ENCODE measurements at places on chromosomes 3 and 15.

DNA sequence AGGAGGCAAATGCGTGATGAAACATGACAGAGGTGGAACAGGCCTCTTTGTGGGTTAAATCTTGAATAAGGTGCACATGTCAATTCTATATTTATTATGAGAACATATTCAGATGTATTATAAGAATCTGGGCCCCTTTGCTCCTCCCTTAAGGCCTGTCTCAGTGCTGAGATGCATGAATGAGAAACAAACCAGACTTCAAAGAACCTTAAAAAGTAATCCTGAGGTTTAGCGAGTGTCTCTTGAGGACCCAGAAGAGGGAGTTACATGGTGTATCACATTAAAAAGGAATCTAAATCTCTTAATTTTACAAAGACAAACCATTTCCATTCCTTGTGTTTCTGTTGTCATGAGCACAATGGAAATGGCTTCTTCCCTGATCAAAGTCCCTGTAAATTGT lies 170.9 kb upstream of the TBC1D5 start:
- DNase-seq, result no peak

DNA sequence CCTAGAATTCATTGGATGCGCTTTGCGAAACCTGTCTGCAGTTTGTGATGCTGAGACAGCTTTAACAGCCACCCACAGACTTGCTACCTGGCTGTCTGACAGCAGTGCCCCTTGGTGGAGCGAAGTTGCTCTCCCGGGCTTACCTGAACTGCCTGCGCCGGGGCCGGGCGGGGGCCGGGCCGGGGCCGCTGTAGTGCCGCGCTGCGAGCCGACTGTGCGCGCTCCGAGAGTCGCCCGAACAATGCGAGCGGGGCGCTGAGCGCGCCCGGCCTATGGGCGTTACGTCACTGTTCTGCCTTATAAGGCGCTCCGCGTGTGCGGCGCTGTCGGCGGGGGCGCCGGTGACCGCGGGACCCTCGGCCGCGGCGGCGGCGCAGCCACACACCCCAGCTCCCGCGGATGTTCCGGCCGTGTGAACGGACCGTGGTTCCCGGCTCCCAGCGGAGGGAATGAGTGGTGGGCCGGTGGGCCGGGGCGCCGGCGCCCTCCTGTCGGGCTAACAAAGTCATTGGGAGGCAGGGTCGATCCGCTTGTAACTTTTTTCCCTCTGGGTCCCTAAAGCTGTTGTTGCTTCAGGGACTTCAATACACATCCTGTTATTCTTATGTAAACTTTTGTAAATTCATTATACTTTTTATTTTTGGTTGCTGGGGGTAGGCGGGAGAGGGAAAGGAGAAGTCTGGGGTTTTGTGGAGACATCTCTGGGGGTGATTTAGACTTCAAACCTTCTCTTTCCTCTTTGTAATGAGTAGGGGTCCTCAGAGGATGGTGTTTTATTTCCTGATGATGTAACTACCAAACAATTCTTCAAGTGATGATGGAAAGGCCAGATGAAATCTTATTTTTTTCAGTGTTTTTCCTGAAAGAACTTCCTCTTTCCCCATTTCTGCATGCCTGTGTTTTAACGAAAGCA lies 58.5 kb downstream of the CMSS1 start:
- no peak for DNase-seq

DNA sequence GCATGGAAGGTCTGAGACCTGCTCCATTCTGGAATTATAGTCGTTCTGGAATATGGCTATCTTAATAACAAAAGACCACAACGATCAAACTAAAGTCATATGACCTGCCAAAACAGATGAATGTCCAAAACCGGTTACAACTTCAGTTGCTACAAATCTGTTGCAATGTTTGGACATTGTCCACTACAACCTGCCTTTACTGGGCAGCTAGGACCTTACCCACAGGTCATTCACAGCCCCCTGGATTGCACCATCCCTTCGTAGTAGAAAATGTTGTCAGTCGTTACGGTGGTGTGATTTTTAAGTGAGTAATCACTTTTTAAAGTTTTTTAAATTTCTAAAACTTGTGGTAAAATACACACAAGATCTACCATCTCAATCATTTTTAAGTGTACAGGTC lies 22.5 kb upstream of the SRGAP3 start:
- no peak for DNase-seq

DNA sequence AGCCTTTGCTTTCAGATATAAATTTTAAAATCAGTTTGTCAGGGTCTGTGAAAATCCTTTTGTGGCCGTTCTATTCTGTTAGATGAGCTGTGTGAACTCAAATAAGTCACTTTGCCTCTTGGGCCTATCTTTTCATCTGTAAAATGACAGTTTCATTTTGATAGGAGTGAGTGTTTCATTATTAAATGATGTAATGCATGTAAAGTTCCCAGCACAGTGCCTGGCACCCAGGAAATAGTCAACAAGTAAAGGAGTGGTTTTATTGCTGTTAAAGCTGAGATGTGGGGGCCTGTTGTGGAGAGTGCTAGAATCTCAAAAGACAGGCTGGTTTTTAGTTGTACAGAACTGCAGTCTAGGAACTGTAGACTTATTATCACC lies 394.5 kb upstream of the CFAP20DC start:
- no peak for DNase-seq

- DNase-seq, result no peak
Measured at GRCh38 chr15:59237119-59237855, 30.6 kb downstream of the LDHAL6B start.

GRCh38 chr15:75840659-75841058 lies 2.6 kb upstream of the UBE2Q2 start:
- no peak for DNase-seq

DNA sequence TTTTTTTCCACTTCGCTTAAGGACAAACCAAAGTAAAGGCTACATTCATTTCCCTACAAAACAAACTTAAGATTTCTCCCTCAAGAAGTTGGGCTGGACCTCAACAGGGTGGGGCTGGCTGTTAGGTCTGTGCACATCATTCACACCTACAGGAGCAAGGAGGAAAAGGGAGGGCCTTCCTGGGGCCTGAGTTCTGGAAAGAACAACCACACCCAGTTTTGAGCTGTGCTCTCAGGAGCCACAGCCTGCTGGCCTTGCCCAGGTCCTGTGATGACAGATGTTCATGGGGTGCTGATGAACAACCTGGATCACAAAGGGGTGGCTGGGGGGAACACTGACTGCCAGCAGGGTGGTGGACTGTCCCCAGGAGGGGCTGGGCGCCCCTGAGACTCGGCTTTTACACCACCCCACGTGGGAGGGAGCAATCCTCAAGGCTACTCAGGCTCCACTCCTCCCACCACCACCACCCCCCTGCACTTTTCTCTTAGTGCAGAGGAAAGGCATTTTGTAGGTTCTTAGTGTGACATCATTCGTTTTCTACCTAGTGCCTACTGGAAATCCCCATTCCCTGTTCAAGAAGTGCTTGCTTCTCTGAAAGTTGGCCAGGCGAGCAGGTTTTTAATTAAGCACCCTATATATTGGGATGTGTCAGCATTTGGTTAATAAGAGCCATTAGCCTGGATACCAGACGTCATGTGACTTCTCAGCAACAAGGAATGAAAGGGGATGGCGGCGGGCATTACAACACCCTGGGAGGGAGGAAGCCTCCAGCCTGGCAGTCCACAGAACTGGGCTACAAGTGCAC lies 35.7 kb downstream of the CCNB2 start:
- no peak for DNase-seq

GRCh38 chr3:52094571-52095485 lies 38.5 kb upstream of the DUSP7 start:
- DNase-seq, result no peak

GRCh38 chr3:4730719-4731118 lies 237.6 kb downstream of the ITPR1 start:
- no peak for DNase-seq

- no peak for DNase-seq
Measured at GRCh38 chr3:58672451-58672850, 5.9 kb upstream of the FAM3D start.

- DNase-seq, result no peak
Measured at GRCh38 chr3:181609030-181609767, 102.5 kb upstream of the SOX2 start.

DNA sequence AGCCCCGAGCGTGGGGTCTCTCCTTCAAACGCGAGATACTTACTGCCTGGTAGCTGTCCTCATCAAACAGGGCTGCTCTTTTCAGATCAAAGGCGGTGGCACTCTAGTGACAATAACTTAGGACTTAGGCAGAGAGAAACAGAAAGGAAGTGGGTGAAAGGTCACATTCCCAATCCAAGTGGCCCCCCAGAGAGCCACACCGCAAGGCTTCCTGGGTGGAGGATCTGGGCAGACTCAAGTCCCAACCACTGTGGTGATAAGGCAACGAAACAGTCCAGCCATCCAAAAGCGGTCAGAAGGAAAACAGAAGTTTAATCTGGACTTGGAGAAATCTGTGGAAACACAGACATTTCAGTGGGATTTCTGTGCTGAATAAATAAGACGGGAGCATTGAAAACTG lies 227.2 kb downstream of the ADAMTS17 start:
- DNase-seq, result no peak

- no peak for DNase-seq
Measured at GRCh38 chr15:53527996-53528395, 231.5 kb downstream of the WDR72 start.

DNA sequence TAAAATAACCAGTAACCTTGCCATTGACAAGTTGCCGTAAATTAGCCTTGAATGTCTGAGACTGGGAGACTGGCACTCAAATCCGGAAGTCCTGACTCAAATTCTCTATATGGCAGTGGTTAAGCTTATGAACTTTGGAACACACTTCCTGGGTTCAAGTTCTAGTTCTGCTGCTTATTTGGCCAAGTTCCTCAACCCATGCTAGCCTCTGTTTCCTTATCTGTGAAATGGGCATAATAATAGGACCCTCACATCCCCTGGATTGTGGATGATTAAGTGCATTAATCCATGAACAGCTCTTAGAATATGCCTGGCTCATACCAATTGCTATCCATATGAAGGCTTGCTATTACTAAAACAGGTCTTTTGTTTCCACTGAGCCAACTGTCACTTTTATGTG lies 311.5 kb downstream of the EDEM1 start:
- DNase-seq, result no peak

DNA sequence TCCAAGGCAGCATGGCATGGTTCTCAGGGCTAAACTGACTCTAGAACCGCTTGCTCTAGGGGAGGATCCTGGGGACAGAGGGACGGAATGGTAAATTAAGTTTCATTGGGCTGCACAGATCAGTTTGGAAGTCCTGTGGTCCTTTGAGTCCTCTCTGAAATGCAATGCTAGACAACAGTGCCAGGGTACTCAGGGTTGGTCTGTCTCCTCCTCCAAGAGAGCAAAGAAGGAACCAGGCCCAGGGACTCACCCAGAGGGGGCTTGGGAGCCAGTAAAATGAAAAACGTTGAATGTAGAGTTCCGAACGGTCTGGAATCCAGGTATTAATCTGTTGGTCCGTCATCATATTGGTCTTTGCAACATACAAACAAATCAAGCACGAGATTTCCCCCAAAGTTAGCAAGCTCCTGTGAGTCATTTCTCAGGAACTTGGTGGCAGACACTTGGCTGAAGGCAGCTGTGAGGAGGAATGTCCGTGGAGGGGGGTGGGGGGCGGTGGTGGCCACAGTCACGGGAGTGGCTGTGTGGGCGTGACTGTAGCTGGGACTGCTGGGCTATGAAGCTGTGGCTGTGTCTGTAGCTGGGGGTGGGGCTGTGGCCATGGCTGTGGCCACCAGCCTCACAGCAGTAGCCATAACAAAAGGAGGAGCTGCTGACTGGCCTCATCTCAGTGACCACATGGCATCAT lies 361.0 kb downstream of the SHQ1 start:
- DNase-seq, result no peak

DNA sequence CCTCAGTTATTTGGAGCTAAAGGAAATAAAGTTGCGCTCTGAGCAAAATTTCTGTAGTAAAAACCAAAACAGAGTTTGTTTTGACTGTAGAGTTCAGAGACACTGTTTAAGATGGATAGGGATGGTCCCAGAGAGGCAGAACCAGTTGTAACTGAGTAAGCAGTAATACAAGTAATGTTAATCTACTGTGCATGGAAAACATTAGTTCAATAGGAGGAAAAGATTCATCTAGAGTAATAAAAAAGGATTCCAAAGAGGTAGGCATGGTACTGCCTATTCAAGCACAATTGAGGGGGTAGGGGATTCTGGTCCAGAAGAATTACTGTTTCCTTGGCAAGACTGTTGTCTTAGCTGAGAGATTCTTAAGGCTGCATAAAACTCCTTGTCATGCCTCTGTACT lies 77.4 kb downstream of the RASA2 start:
- DNase-seq, result no peak

DNA sequence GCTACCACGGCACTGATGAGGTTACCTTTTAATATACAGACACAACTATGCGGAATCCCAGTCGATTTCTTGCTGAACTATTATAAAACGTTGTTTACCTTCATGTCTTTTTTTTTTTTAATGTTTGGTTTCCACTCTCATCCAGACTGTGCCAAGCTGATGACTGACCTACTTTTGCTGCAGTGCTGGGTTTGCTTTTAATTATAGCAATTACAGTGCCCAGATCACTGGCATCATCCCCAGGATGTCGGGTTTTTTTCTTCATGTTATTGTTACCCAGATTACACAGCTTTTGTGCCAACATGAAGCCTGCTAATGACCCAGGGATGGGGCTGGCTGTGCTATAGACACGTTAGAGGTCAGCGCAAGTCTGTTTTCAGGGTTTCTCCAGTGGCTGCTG lies 294.0 kb upstream of the ATP10A start:
- no peak for DNase-seq

DNA sequence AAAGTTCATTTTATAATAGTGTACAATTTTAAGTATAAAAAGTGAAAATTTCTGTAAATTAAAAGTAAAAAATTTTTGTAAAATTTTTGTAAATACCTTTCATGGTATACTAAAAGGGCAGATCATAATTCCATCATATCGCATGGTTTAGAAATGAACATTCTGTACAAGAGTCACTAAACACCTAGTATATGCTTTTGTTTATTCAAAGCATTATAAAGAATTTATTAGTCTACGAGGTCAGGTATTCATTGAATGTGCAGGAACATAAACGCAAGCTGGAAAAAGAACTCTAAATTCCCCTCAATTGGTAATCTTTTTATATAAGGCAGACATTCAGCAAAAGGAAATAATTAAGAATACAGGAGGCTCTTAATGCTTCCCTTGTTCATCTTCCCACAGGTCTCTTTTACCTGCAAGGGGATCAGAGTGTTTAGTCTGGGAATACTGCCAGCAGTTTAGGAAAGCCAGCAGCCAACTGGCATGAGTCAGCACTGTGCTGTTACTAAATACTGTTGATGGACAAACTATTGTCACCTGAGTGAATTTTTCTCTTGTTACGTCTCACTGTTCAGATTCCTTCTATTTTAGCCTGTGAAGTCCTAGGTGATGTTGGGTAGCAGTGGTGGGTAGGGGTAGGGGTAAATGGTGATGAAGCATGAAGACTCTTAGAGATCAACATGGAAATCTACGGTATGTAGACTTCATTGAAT lies 70.1 kb downstream of the UQCC5 start:
- no peak for DNase-seq

GRCh38 chr15:55673287-55673686 lies 69.7 kb downstream of the PRTG start:
- no peak for DNase-seq

- peak; percentile 14 for DNase-seq
Measured at GRCh38 chr3:149771652-149772271, 19.5 kb upstream of the COMMD2 start.

- no peak for DNase-seq
Measured at GRCh38 chr3:153503873-153504272, 341.8 kb downstream of the RAP2B start.

Measured in NCI-H1436 treated with DMSO at 0.1 percent for 48 hours (cell line).